ENCODE measurements at places on chromosomes 6 and 20. TPM values are rescaled to one million over a fixed set of nuclear protein-coding genes. Genes with fewer than 3 reads are reported as not detected.

ARFGEF2 gene
- 30.8 TPM for total RNA-seq

SIRPA gene
- 25.1 TPM for total RNA-seq

GRIK2 gene
- under 0.01 TPM for total RNA-seq

C6orf163 gene
- 1.8 TPM for total RNA-seq

CCM2L gene
- not detected for total RNA-seq

GPR6 gene
- total RNA-seq, result not detected

MYB gene
- total RNA-seq, result under 0.01 TPM

PPP1R16B gene
- total RNA-seq, result under 0.01 TPM

SPATS1 gene
- under 0.01 TPM for total RNA-seq

NRN1 gene
- total RNA-seq, result under 0.01 TPM

CGA gene
- total RNA-seq, result not detected

MEI4 gene
- total RNA-seq, result not detected

ANKRD6 gene
- total RNA-seq, result 3.6 TPM

LIN28B gene
- not detected for total RNA-seq

MPC1 gene
- 16.4 TPM for total RNA-seq

LY6G6D gene
- not detected for total RNA-seq

NKAPL gene
- 3.3 TPM for total RNA-seq

MYBL2 gene
- 0.26 TPM for total RNA-seq

HEY2 gene
- total RNA-seq, result not detected

RPS18 gene
- 6,125 TPM for total RNA-seq

ADGB gene
- total RNA-seq, result not detected

PHACTR3 gene
- not detected for total RNA-seq

COL9A1 gene
- total RNA-seq, result not detected

SLC17A1 gene
- not detected for total RNA-seq

OOEP gene
- total RNA-seq, result not detected

HLA-DPB1 gene
- total RNA-seq, result 5.4 TPM

EBF4 gene
- total RNA-seq, result 0.99 TPM

All from fibroblast of lung (primary cell).